ENCODE measurements at places on chromosomes 16 and 17. TPM values are rescaled to one million over a fixed set of nuclear protein-coding genes. Genes with fewer than 3 reads are reported as not detected.

The UTS2R gene
- polyA plus RNA-seq = 0.40 TPM

The RBFOX1 gene
- polyA plus RNA-seq = 2.6 TPM

The CNTROB gene
- 67.3 TPM for polyA plus RNA-seq

The PDIA2 gene
- polyA plus RNA-seq = 2.4 TPM

The FOXO3B gene
- polyA plus RNA-seq = 4.2 TPM

The SLC9A5 gene
- polyA plus RNA-seq = 4.9 TPM

The PRR29 gene
- polyA plus RNA-seq = 2.5 TPM

The TLCD1 gene
- 13.6 TPM for polyA plus RNA-seq

The PLA2G10 gene
- polyA plus RNA-seq = 0.88 TPM

The SLFN12 gene
- polyA plus RNA-seq = 21.1 TPM

The IRF8 gene
- polyA plus RNA-seq = 5.4 TPM

The KRTAP1-1 gene
- not detected for polyA plus RNA-seq

All from left kidney (tissue), 8 donors.